Activated effector memory CD4-positive, alpha-beta T cell treated with anti-CD3 and anti-CD28 coated beads, Interleukin-2, amount 50 U/mL, for 16 hours (primary cell): ENCODE measurements at places on chromosomes 5 and 9.

- DNase-seq, result no peak
Measured at GRCh38 chr5:746258-746761, 38.2 kb downstream of the ZDHHC11B start.

GRCh38 chr5:65087154-65087553 lies 318.4 kb downstream of the CWC27 start:
- no peak for DNase-seq

- no peak for DNase-seq
Measured at GRCh38 chr9:124281931-124282371, 24.2 kb downstream of the NEK6 start.

DNA sequence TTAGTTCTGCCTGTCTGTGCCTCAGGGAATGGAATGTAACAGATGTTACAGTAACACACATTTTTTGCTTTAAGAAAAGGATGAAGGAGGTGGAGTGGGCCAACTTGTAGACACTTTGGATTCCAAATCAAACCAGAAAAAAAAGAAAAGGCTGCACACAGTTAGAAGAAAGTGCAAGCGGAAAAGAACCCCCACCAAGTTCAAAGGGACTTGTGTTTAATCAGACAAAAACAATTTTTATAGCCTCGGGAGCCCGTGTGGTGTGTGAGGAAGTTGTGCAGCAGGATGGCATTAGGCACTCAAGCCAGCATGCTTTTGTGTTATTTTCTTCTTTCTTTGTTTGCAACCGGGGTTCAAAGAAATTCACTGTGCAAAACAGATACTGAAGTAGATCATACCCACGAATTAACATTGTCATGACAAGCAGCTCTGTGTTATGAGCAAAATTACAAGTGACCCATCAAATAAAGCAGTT lies 189.5 kb downstream of the SEMA5A start:
- no peak for DNase-seq

- DNase-seq, result no peak
Measured at GRCh38 chr5:86894056-86894455, 276.3 kb downstream of the COX7C start.

DNA sequence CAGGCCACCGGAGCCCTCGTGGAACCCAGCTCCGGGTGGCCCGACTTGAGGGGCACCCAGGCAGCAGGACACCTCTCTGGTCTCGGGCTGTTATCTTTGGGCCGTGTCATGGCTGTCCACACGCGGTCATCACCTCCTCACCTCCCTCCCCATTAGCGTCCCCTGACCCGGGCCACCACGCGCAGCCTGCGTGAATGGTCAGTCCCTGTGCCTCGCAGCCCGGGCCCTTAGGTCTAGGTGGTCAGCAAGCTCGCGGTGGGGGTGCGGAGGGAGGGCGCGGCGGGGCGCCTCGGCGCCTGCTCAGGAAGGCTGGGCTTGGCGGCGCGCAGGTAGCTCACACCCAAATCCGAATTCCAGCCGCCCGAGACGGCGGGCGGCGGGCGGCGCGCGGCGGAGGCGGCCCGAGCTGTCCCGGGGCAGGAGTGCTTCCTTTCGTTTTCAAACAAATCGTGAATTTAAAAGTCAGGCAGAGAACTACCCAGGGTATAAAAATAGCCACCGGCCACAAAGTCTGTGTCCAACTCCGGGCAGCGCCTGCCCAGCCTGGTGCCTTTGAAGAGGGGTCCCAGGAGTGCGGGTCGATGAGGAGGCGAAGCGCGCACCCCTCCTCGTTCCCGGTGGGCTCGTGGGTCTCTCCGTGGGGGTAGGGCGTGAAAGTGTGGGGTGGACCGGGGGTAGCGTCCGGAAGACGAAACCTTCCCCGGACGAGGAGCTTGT lies 1.0 kb upstream of the RXRA start:
- peak; percentile 72 for DNase-seq

- no peak for DNase-seq
Measured at GRCh38 chr5:142792012-142792864, 22.1 kb downstream of the ARHGAP26 start.

DNA sequence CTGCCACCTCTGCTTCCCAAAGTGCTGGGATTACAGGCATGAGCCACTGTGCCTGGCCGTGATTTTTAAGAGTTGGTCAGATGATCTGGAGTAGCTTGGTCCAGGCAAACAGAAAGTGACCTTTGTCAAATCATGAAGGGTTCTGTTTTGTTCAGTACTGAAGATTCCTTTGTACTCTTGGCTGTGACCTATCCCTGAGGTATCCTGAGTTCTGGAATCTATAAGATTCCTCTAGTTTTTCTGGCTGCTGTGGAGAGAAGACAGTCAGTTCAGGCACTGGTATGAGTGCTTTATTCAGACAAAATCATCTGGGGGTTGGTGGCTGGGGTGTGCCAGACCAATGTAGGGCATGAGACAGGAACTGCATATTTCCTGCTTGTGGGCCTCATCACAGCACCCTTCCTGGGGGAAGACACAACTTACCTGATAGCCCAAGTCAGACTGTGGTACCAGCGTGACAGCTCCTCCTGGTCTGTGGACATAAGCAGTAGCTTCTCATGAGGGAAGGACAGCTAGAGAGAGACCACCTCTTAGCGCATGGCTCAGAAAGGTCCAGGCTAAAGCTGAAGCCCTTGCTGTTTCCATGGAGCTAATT lies 3.1 kb downstream of the ARHGEF39 start:
- peak; percentile 78 for DNase-seq

- DNase-seq, result no peak
Measured at GRCh38 chr5:43839218-43839617, 236.2 kb downstream of the NNT start.

GRCh38 chr5:80094236-80094738 lies 59.1 kb downstream of the THBS4 start:
- no peak for DNase-seq

DNA sequence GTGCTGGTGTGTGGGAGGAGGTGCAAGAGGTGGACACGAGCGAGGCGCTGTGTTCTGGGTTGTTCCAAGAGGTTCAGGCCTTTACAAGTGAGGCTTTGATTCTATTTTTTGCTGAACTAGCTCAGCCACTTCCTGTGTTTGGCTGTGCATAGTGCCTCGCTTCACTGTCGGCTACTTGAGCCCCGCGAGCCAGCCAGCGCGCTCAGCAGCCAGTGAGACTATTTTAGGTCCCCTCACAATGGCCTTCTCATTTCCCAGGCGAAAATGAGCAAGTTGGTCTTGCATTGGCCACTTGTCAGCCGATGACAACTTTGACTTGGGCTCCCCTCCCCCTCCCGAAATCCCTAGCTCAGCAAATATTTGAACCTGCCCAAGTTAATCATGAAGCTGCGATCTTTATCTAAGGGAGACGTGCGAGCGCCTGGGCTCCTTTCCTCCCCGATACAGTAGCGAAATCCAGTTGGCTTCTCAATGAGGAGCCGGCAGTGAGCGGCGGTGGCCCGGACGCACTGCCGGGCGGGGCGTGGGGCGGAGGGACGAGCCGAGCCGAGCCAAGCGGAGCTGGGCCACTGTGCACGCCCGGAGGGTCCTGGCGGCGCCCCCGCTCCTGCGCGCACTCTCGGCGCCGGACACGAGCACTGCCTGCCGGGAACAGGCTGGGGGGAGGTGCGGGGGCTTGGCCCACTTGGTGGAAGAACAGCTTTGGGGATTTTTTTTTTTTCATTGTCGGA lies 72.6 kb downstream of the PIK3R1 start:
- DNase-seq, result peak; percentile 80

- no peak for DNase-seq
Measured at GRCh38 chr5:31161781-31162181, 31.7 kb upstream of the CDH6 start.

- DNase-seq, result no peak
Measured at GRCh38 chr5:140262221-140262620, 40.7 kb downstream of the PFDN1 start.

- DNase-seq, result no peak
Measured at GRCh38 chr5:116848954-116849581, 274.4 kb upstream of the SEMA6A start.

GRCh38 chr5:172647352-172648012 lies 6.4 kb downstream of the NEURL1B start:
- no peak for DNase-seq

GRCh38 chr5:34656700-34657273 lies 659 bp downstream of the RAI14 start:
- DNase-seq, result no peak

DNA sequence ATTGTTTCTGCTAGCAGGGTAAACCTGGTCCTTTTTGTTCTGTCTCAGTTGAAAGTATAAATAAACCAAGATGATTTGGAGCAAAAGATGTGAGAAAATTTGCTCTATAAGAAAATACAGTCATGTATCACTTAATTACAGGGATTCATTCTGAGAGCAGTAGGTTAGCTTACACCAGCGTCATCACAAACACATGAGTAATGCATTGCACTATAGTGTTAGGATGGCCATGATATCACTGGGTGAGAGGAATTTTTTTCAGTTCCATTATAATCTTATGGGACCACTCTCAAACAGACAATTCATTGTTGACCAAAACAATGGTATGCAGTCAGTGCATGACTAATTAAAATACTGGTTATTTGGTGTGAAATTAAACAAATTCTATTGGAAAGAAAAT lies 430.9 kb downstream of the CHSY3 start:
- DNase-seq, result no peak

- DNase-seq, result no peak
Measured at GRCh38 chr9:79736051-79736450, 164.3 kb downstream of the TLE4 start.

- no peak for DNase-seq
Measured at GRCh38 chr5:145497052-145497451, 338.1 kb downstream of the PRELID2 start.

DNA sequence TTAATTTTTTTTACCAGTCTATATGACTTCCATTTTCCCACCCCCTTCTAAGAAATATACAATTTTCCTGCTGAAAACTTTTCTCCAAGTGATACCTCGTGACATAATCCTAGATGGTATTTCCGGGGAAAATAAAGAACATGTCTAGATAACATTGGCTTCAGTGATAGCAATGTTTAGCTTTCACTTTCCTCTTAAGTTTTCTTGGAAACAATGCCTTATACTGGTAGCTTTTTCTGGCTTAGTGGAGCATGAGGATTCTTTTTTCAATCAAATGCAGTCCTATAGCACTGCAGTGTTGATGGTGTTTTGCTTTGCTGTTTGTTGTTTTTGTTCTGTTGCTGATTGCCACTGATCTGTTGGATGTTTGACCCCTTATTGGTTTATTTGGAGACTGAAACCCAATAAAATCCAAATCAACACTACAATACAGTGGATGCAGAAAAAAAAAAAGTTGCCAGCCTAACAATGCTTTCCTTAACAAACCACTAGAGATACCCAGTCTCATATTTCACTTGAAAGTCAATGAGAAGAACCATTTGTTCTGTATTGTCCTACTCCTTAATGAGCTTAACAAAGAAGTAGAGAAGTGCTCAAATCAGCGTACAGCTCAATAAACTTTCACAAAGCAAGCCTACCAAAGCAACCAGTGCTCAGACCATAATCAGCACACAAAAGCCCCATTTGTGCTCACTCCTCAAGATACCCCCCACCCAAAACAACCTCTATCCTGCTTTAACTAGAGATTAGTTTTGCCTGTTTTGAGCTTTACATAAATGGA lies 74.2 kb upstream of the GRAMD2B start:
- no peak for DNase-seq

GRCh38 chr5:132203916-132204315 lies 23.7 kb downstream of the P4HA2 start:
- peak; percentile 17 for DNase-seq

- no peak for DNase-seq
Measured at GRCh38 chr5:173926359-173926758, 38.2 kb downstream of the CPEB4 start.

- DNase-seq, result no peak
Measured at GRCh38 chr5:15606197-15606596, 106.2 kb downstream of the FBXL7 start.

- no peak for DNase-seq
Measured at GRCh38 chr9:121866927-121867326, 215.5 kb downstream of the DAB2IP start.

DNA sequence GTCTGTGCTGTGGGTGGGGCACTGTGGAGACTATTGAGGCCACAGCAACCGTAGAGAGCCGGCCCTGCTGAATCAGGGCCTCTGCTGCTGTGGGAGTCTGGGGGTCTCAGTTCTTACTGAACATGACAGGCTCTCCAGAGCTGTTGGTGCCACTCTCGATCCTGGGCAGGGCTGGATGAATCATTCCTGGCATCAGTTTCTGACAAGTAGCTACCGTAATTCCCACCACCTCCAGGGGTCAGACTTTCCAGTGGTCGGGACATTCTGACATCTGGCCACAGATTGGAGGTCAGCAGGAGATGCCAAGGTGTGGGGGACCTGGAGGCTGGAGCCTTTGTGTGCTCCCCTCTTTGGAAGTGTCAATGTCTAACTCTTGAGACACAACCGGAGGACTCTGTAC lies 188.4 kb downstream of the IRX2 start:
- no peak for DNase-seq

- DNase-seq, result no peak
Measured at GRCh38 chr5:177089825-177090641, 3.3 kb downstream of the FGFR4 start.

DNA sequence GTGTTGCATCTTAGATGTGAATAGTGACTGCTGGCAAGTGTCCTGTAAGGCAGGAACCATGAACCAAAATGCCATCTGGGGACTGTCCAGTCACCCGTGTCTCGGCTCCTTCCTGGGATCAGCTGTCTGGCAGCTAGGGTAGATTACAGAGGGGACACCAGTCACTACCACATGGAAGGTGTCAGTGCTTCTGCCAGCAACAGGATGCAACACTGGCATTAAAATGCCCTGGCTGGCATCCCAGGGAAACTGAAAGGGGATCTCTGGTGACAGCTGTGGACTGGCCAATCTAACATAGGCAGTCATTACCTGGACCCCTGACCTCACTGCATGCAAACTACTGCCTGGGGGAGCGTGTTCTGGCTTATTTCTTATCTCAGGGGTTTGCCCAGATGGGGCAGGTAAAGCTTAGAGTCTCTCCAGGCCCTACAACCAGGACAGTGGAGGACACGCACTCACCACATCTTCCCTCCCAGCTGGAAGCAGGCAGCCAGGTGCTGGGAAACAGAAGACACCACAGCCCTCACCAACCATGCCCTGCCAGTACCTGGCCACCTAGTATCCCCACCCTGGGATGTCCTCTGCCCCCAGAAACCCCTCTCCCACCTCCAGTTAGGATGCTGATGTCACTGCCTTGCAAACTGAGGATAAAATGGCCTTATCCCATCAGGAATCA lies 83.8 kb downstream of the SEMA4D start:
- DNase-seq, result no peak

DNA sequence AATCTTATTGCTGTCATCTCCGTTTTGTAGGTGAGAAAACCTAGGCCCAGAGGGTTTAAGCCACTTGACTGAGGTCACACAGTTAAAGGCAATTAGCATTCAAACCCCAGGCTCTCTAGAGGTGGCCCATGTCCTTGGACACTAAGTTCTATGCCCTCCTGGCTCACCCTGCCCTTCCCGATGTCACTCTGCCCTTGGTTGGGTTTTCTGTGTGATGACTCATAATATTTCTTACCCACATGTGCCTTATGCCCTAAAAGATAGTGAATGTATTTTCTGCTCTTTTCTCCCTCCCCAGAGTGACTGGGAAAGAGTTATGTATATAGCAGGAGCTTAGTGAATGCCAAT lies 174.5 kb upstream of the PITX1 start:
- peak; percentile 21 for DNase-seq
